ENCODE measurements at places on chromosomes 2 and 18.

- no peak for DNase-seq
These were observed 142.1 kb downstream of the GFPT1 start for GRCh38 chr2:69244882-69245281.

- DNase-seq = no peak
These were observed 2.2 kb upstream of the PCYOX1 start for GRCh38 chr2:70255637-70256314.

- no peak for DNase-seq
These were observed 4.6 kb downstream of the LAMA3 start for GRCh38 chr18:23693846-23694245.

- no peak for DNase-seq
These were observed 12.4 kb upstream of the TLK1 start for GRCh38 chr2:171173087-171173486.

GRCh38 chr2:54545702-54546450 lies 89.7 kb downstream of the SPTBN1 start:
- DNase-seq = no peak

- no peak for DNase-seq
These were observed 187.4 kb upstream of the RBMS1 start for GRCh38 chr2:160680974-160681373.

- DNase-seq = no peak
These were observed 151.0 kb downstream of the INSIG2 start for GRCh38 chr2:118239284-118239683.

DNA sequence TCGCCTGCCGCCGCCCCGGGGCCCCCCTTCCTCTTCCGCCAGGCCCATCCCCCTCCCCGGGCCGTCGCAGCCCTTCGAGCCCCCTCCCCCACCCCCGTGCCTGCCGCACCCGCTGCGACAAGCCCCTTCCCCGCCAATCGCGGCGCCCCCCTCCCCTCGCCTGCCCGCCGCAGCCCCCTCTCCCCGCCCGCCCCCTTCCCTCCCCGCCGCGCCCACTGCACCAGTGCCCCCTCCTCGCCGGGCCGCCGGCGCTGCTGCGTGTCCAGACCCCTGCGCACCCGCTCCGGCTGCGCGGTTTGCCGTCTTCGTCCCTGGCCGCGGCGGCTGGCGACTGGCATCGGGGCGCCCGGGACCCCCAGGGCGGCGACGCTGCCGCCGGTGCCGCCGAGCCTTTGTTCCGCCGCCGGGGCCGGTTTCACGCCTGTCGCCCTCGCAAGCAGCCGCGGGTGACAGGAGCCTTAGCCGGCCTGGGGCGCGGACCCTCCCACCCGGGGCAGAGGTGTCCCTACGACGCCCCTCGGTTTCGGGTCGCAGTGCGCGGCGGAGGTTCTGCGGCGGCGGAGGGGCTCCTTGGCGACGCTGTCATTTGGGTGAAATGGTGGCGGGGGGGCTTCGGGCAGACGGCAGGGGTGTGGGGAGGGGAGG lies 18.1 kb downstream of the GPC1 start:
- no peak for DNase-seq

DNA sequence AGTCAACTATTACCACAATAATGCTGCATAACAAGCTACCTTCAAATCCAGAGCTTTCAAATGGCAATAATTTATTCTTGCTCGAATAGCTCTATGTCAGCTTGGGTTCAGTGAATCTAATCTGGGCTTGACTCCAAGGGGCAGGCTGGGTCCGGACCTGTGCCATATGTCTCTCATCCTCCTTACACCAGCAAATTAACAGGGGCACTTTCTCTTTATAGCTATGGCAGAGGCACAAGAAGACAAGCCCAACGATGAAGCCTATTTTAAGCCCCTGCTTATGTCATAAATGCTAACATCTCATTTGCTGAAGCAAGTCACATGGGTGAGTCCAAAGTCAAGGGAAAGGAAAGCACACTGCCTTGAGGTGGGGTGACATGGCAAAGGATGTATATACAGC lies 13.3 kb upstream of the ZNF521 start:
- DNase-seq = no peak

- DNase-seq = no peak
These were observed 2.1 kb downstream of the COL6A3 start for GRCh38 chr2:237411683-237412423.

DNA sequence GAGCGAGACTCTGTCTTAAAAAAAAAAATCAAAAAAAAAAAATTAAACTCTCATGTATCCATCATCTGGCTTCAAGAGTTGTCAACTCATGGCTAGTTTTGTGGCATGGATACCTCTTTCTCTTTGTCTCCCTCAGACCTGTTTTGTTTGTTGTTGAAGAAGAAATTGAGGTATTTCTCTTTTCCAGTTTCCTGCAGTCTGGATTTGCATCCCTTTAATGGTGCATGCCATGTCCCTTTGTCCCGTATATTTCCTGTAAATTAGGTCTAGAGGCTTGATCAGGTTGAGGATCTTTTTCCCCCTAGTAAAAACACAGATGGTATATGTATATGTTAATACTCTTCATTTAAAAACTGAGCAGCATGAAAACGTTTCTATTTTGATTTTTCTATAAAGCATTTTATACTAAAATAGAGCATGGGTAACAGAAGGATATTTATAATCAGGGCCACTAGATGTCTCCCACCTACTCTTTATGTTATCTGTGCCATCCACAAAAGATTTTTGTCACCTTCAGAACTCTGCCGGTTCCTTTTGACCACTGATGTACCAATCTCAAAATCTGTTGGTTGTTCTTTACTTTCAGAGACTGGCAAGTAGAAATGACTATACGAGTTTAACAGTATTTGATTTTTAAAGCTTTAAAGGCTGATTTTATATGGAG lies 80.1 kb downstream of the GALNT1 start:
- no peak for DNase-seq

Data from stimulated activated CD8-positive, alpha-beta memory T cell treated with anti-CD3 and anti-CD28 coated beads, Interleukin-4, amount 100 ng/mL, for 4 hours (primary cell).